Fibroblast of skin of right biceps (primary cell): ENCODE measurements at places on chromosomes 11 and 22.

DNA sequence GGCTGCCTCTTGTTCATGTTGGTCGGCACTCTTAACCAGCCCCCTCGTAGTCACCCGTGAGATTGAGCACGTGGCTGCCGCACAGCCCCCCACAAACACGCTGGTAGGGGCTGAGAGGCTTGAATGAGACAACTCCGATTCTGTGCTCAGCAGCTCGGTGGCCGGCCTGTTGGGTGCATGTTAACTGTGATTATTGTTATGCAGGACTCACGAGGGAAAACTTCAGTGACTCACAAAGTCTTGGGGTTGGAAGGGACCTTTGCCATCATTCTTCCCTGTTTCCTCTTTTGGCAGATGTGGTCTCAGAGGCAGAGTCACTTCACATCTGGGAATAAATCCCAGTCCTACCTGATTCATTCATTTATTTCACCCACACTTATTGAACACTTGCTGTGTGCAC lies 75.2 kb downstream of the ADAMTS15 start:
- DNase-seq = peak; percentile 88

DNA sequence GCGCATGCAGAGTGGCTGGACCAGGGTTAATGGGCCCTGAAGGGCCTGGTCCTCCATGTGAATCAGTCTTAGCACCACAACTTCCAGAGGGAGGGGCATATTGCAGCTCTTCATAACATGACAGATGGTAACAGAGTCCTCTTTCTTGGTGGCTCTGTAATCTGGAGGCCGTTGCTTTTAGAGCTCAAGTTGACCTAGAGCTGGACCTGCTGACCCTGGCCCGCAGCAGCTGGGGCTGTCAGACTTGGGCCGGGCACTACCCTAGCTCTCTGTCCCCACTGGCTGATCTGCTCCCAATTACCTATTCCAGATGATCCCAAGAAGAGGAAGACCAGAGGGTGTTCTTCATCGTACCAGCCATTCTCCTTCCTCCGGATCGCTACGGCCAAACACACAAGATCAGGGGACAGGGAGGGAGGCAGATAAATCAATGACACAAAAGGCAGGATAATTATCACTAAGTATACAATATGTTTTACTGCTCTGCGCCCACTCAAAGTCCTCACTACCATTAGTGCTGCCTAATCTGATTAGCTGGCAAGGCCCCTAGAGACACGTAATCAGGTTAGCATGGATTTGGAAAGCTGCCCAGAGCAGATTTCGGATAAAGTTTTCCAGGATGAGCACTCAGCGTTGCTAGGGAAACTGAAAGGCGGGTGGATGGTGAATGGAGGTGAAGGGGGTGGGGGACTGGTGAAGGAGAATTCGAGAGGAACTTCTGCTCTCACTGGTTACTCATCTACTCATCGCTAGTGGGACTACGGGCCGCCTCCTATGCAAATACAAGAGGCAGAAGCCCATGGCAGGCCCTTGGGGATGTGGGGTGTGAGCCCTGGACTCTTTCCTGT lies 64.5 kb upstream of the PHOX2A start:
- DNase-seq = peak; percentile 95

- no peak for DNase-seq
Observed at GRCh38 chr22:30881361-30882183, 87.0 kb downstream of the MORC2 start.

DNA sequence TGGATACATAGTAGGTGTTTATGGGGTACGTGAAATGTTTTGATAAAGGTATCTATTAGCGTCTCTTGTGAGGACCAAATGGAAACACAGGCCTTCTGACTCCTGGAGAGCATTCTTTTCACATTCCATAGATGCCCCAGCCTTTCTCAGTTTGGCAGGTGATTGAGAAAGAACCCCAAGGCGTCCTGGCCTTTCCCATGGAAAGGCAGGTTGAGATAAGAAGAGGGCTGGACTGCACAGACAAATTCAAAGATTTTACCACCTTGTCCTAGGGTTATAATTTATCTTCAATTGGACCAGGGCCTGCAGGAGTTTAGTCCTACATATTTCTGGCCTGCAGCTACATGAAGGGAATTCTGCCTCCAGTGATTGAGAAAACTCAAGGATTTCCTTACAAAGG lies 661 bp upstream of the OLFML1 start:
- DNase-seq = peak; percentile 11

DNA sequence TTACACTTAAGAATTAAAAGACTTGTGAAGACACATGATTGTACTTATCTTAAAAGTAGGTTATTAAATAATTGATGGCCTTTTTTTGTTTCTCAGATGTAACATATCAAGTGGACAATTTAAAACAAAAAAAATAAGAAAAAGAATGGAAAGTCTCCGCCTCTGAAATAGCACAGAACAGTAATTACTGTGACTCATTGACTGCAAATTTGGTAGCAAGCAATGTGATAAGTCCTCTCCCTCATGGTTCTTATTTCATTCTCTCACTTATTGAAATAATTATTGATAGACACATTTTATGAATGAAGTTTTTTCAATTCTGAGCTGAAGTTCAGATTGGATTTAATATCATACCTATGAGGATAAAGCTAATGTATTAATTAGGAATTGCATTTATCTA lies 717.9 kb upstream of the LUZP2 start:
- peak; percentile 71 for DNase-seq

GRCh38 chr11:44779736-44780520 lies 53.2 kb downstream of the TSPAN18 start:
- DNase-seq = no peak

DNA sequence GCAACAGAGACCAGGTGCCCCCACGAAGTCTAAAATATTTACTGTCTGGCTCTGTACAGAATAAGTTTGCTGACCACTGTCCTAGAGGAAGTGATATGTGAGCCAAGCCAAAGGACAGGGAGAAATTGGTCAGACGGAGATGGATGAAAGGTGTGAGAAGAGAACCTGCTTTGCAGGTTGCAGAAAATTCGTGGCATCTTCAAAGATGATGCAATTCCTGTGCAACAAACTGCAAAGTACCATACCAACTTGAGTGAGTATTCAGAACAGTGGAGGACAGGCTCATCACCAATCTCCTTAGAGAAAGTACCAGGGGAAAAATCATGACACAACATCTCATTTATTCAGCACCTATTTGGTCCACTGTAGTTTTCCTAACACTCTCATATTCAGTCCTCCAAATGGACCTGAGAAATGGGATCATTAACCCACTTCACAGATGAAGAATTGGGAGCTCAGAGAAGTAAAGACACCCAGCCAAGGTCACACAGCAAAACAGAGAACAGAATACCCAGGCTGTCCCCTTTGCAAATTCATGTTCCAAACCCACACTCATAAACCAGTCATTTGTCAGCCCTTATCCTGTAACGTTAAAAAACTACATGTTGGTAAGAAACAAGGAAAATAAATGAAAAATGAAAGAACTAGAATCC lies 536.8 kb downstream of the MIAT start:
- peak; percentile 36 for DNase-seq

GRCh38 chr22:44680481-44680894 lies 21.5 kb upstream of the PRR5 start:
- no peak for DNase-seq

DNA sequence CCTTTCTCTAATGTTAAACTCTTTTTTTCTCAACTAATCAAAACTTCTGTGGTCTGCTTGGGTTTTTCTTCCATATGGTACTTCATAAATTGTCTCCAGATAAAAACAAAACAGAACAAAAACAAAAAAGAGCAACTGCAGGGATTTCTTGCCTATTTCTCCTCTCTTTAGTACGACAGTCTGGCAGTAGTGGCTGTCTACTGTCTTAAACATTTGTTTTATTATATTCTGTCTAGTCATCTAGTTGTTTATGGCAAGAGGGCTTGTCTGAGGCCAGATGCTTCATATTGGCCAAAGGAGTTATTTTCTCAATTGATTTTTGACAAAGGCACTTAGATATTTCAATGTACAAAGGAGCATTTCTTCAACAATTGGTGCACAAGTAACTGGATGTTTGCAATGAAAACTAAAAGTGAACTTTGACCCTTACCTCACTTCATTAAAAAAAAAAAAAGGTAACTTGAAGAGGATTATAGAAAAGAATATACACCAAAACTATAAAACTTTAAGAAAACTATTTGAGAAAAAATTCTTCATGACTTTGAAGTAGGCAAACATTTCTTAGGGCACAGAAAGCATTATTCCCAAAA lies 404.2 kb downstream of the LUZP2 start:
- no peak for DNase-seq

- DNase-seq = no peak
Observed at GRCh38 chr22:46586123-46586519, 34.1 kb upstream of the GRAMD4 start.

DNA sequence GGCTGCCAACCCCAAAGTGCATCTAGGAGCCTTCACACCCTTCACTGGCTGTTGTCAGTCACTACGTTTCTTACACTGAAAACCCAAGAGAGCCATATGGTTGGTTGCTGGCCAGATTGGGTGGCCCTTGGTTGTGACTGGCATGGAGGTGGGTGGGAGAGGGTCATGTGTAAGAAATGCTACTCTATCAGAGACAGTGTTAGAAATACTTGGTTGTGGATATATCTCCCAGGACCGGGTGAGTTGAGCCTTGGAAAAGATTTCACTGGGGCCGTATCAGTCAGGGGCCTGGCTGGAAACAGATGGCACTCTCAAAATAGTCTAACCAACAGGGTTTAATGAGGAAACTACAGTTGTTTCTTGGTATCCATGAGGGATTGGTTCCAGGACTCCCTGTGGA lies 15.2 kb downstream of the ENDOD1 start:
- DNase-seq = no peak

DNA sequence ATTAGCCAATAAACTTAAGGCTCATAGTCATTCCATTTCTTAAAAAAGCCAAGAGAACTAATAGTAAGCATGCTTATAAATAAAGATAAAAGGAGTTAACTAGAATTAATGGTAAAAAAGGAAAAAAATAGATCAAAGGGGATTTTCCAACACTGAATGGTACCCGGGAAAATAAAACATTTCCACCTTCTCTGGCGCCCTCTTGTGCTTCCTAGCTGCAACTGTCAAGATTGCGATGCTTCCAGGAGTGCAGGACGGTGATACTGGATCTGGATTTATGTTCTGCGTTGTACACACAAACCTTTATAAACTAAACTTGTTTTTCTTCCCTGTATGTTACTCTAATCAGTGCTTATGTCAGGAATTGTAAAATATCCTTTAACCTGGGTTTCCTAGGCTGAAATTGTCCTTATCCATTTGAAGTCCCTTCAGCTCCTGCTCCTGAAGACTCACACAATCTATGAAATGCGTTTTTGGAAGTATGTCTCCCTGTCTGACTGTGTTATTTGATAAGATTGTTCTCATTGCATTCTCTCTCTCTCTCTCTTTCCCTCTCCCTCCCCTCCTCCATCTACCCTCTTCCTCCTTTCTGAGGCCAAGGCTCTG lies 9.6 kb upstream of the HTATIP2 start:
- peak; percentile 32 for DNase-seq

DNA sequence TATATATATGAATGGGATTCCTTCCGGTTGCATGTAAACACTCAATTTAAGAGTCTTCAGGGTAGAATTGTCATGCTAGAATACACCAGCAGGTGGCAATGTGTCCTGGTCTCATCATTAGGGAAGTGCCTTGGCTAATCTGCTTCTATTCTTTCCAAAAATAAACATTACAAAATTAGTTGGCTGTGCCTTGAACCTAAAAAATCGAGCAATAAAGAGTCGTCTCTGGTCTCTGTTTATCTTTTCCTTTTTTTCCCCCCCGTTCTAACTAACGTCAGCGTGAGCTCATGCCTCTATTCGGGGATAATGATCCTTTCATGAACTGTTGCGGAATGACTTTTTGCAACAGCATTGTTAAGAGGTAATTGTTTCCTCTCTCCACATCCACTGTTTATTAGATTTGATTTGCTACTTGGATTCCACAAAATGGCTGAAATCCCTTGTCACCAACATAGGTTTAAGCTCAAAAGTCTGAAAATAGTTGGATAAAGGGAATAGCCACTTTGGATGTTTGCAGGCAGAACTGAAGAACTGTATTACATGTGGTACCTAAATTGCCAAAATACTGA lies 1.2 kb upstream of the ARHGEF12 start:
- DNase-seq = peak; percentile 84

- DNase-seq = peak; percentile 33
Observed at GRCh38 chr22:45905924-45906865, 70.8 kb downstream of the WNT7B start.

DNA sequence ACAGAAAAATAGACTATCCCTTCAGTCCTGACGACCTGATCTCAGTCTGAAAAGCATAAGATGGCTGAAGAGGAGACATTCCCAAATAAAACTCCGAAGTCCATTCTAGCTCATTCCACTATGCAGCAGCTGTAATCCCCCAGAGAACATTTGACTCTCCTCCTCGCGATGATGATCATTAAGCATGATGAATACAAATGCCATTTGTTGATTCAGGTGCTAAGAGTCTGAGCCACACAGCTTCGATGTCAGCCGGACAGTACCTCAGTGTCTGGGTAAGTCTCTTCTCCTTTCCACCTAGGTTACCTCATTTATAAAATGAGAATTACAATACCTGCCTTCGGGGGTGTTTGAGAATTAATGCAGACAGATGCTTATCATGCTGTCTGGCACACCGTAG lies 94.8 kb downstream of the TENM4 start:
- no peak for DNase-seq

DNA sequence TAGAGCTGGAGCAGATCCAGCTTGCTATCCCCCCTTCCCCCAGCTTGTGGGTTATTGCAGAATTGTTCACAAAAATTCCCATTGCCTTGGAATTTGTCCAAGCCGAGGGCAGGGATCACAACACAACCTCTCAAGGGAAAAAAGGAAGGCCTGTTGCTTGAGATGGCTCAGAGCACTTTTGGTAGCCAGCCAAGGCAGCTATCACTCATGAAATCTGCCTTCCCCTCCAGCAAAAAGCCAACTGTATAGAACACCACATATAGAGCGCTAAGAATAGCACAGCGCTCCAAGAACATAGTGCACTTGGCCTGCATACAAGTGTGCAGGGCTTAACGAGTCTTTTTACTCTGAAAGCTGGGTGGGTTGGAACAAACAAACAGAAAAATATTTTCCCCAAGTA lies 46.2 kb downstream of the FAM83F start:
- DNase-seq = peak; percentile 88

- DNase-seq = no peak
Observed at GRCh38 chr22:46058591-46059519, 81.9 kb upstream of the WNT7B start.

DNA sequence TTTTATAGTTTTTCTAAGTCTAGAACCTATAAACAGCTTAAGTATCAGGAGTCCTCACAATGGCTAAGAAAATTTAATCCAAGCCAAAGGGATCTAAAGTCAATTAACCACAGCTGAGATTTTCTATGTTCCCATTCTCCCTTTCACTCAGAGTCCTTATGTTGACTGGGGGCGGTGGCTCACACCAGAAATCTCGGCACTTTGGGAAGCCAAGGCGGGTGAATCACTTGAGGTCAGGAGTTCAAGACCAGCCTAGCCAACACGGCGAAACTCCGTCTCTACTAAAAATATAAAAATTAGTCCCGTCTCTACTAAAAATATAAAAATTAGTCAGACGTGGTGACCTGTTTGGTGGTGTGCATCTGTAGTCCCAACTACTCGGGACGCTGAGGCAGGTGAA lies 6.9 kb downstream of the RDX start:
- peak; percentile 6 for DNase-seq

- peak; percentile 28 for DNase-seq
Observed at GRCh38 chr11:125070699-125071254, 7.7 kb downstream of the SLC37A2 start.
